Tibial nerve (tissue), 4 donors: ENCODE measurements at places on chromosomes 5 and 9. TPM values are rescaled to one million over a fixed set of nuclear protein-coding genes. Genes with fewer than 3 reads are reported as not detected.

- H3K36me3 ChIP-seq = no peaks in the 10 kb centered on the region
- no peak overlapping the region for H3K27ac ChIP-seq
- no peak overlapping the region for H3K4me3 ChIP-seq
- no peak for DNase-seq
Observed at GRCh38 chr5:17813214-17813613, 179.0 kb downstream of the TAF11L14 start.

- no peaks in the 10 kb centered on the region for H3K27me3 ChIP-seq
- DNase-seq = no peak
- no peaks in the 10 kb centered on the region for H3K36me3 ChIP-seq
- no peak overlapping the region for H3K27ac ChIP-seq
- H3K4me1 ChIP-seq = no peaks in the 10 kb centered on the region
Observed at GRCh38 chr9:91741522-91741921, 208.5 kb downstream of the ROR2 start.

GRCh38 chr5:13941468-13941867 is 3.0 kb downstream of the DNAH5 start:
- no peak overlapping the region for H3K27ac ChIP-seq
- no peaks in the 10 kb centered on the region for H3K27me3 ChIP-seq
- H3K36me3 ChIP-seq = no peaks in the 10 kb centered on the region
- no peak overlapping the region for H3K4me3 ChIP-seq

DNA sequence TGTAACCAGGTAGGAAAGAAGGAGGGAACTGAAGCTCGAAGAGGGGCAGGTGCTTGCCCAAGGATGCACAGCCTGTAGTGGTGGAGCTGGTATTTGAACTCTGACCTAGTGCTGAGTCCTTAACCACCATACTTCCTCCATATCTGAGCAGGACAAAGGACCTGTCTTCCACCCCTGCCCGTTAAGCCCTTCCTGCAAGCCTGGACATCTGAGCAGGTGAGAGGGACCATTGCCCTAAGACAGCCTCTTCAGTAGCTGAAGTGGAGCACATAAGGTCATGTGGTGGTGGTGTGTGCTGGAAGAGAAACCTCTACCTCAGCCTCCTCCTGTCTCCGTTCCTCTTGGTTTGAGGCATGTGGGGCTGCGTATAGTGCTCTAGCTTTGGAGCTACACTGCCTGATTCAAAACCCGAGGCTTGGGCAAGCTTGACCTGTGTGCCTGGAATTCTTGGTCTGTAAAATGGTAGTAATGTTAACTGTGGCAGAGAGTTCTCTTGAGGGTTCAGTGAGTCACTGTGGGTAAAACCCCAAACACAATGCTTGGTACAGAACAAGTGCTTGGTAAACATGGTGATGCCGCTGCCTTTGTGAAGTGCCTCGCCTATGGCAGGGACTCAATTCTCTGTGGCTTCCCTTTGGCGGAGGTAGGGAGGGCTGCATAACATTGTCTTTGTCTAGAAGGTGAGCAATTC is 7.4 kb downstream of the GALNT10 start:
- peaks cover 21% of the 10 kb centered on the region for H3K4me1 ChIP-seq
- H3K27ac ChIP-seq = no peak overlapping the region
- H3K36me3 ChIP-seq = no peaks in the 10 kb centered on the region
- H3K4me3 ChIP-seq = no peak overlapping the region
- DNase-seq = no peak

GRCh38 chr9:19456996-19457692 is 48.3 kb downstream of the ACER2 start:
- no peaks in the 10 kb centered on the region for H3K27me3 ChIP-seq
- peaks cover 12% of the 10 kb centered on the region for H3K4me1 ChIP-seq
- H3K27ac ChIP-seq = peak overlapping the region; percentile 19
- H3K36me3 ChIP-seq = no peaks in the 10 kb centered on the region
- peak; percentile 43 for DNase-seq

GRCh38 chr9:111870774-111871498 is 25.7 kb upstream of the UGCG start:
- H3K27me3 ChIP-seq = no peaks in the 10 kb centered on the region
- no peak for DNase-seq
- no peaks in the 10 kb centered on the region for H3K36me3 ChIP-seq
- H3K4me1 ChIP-seq = no peaks in the 10 kb centered on the region

GRCh38 chr9:82332774-82333152 is 344.2 kb downstream of the SPATA31D1 start:
- no peaks in the 10 kb centered on the region for H3K36me3 ChIP-seq
- no peaks in the 10 kb centered on the region for H3K27me3 ChIP-seq
- DNase-seq = no peak

DNA sequence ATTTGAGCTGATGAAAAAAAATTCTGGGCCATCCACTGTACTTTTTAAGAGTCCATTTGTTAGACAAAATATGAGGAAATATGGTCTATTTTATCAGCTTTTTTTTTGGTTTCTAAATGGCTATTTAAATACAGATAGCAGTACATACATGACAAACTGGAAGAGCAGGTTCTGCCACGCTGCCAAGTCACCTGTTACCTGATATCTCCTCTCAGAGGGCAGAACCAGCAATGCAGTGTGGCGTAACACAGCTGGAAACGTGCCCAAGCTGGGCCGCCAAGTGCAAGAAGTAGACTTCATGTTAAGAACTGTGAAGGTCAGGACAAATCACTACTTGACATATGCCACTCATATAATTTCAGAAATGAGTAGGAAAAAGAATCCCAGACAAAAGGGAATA is 8.1 kb downstream of the MCIDAS start:
- H3K27me3 ChIP-seq = peaks cover 69% of the 10 kb centered on the region
- no peak overlapping the region for H3K4me3 ChIP-seq
- no peak overlapping the region for H3K27ac ChIP-seq
- H3K36me3 ChIP-seq = no peaks in the 10 kb centered on the region

GRCh38 chr9:36166168-36166927 is 2.8 kb upstream of the CCIN start:
- peaks cover 2% of the 10 kb centered on the region for H3K27me3 ChIP-seq
- peaks cover 10% of the 10 kb centered on the region for H3K4me1 ChIP-seq

DNA sequence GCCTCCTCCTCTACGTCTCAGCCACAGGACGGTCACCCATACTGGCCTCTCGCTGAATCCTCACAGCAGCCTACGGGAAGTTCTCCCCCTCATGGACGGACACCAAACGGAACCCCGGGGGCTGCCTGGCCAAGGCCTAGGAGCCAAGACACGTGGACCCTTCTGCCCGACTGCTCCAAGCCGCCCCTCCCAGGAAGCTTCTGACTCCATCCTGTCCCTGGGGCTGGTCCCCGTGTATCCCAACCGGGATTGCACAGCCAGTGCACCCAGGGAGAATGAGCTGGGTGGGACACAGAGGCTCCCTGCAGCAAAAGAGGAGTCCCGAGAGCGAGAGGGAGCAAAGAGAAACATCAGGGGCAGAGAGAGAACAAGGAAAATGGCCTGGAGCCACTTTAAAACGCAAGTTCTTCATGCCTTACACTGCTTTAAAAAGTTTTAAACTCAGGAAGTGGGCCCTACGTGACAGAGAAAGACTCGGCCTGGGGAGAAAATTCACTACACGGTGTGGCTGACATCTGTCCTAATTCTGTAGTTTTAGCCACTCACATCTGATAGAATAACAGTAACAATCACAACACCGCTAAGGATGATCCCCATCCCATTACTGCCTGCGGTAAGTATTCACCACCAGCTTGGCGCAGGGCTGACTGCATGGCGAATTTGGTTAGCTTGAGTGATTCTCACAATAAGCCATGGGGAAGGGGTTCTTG is 3.0 kb downstream of the FAM78A start:
- H3K27me3 ChIP-seq = peaks cover 15% of the 10 kb centered on the region
- peaks cover 9% of the 10 kb centered on the region for H3K4me1 ChIP-seq
- H3K36me3 ChIP-seq = no peaks in the 10 kb centered on the region

- no peak overlapping the region for H3K27ac ChIP-seq
- DNase-seq = no peak
- no peaks in the 10 kb centered on the region for H3K36me3 ChIP-seq
- H3K27me3 ChIP-seq = no peaks in the 10 kb centered on the region
- peaks cover 21% of the 10 kb centered on the region for H3K4me1 ChIP-seq
Observed at GRCh38 chr9:133585481-133586351, 23.5 kb downstream of the FAM163B start.

DNA sequence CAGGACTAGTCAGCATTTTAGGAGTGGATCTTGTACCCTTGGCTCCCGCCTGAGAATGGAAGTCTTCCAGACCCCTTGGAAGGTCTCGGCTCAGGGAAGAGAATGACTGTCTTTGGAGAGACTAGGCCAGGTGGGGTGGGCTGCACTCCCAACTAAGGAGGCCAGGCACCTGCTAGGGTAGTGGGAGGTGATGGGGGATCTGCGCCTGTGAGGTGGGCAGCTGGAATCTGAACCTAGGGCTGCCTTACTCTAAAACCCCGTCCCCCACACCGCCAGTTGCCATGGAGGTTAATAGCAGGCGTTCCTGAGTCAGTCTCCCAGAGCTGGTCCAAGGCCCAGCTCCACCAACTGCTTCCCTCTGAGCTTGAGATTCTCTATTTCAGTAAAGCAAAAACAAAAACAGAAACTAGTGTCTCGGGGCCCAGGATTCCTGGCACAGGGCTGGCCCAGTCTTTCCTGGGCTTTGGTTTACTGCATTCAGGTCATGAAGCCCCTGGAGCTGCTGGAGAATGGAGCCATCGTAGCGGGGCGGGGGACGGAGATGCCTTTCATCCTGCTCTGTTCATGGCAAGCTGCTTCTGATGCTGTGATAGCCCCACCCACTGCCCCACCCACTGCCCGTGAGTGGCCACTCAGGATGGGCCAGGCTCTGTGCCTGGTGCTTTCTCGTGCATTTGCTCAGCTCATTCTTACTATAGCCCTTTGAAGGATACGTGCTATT is 57.5 kb downstream of the DAB2IP start:
- no peaks in the 10 kb centered on the region for H3K27me3 ChIP-seq
- H3K4me1 ChIP-seq = no peaks in the 10 kb centered on the region
- H3K36me3 ChIP-seq = peaks cover 6% of the 10 kb centered on the region
- DNase-seq = no peak
- no peak overlapping the region for H3K4me3 ChIP-seq
- H3K27ac ChIP-seq = no peak overlapping the region

GRCh38 chr5:35030426-35031100 is 17.2 kb downstream of the AGXT2 start:
- H3K27me3 ChIP-seq = no peaks in the 10 kb centered on the region
- H3K4me3 ChIP-seq = no peak overlapping the region
- H3K36me3 ChIP-seq = no peaks in the 10 kb centered on the region
- H3K27ac ChIP-seq = no peak overlapping the region
- no peaks in the 10 kb centered on the region for H3K4me1 ChIP-seq

- no peaks in the 10 kb centered on the region for H3K36me3 ChIP-seq
- no peaks in the 10 kb centered on the region for H3K27me3 ChIP-seq
Observed at GRCh38 chr5:134937526-134937925, 30.2 kb upstream of the CATSPER3 start.

The F12 gene
- total RNA-seq = not detected

The SPOCK1 gene
- 39.8 TPM for total RNA-seq

The OTP gene
- total RNA-seq = not detected

The UNC13B gene
- 28.0 TPM for total RNA-seq
